Kidney tubule cell (primary cell): ENCODE measurements at places on chromosomes 6 and 20.
A peak's percentile ranks its signal among the peaks of the same experiment; 100 is the strongest.

DNA sequence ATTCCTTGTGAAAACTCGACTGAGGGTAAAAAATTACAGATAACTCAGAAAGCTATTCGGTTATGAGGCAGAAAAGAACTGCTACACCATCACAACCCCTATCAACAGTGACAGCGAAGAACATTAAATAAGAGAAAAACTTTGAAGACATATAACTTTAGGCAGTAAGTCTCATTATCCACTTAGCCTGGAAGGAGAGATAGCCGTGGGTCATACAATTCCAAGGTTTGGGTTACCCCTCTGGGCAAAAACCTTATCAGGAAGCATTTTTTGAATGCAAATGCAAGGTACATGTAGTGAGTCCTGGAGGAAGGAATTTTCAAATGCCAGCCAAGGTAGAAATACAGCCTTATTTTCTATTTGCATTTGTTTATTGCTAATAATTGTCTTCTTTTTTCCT lies 129.8 kb downstream of the FLRT3 start:
- DNase-seq: no peak

DNA sequence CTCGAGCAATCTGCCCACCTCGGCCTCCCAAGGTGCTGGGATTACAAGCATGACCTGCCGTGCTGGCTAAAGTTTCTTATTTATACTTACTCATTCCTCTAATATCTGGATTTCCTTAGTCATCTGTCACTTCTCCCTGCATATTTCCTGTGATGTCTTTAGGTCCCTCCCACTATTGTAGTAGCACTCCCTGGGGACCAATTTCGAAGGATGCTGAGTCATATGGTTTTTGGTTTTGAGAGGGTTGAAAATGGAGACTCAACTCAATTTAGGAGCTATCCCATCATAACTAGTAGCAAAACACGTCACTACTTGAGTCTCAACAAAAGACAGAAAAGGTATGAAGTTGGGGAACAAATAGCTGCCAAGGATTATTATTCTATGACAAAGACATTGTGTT lies 20.2 kb downstream of the MCUR1 start:
- DNase-seq: peak; percentile 68

- DNase-seq: no peak
Observed at GRCh38 chr6:25377664-25378063, 98.5 kb downstream of the CARMIL1 start.

DNA sequence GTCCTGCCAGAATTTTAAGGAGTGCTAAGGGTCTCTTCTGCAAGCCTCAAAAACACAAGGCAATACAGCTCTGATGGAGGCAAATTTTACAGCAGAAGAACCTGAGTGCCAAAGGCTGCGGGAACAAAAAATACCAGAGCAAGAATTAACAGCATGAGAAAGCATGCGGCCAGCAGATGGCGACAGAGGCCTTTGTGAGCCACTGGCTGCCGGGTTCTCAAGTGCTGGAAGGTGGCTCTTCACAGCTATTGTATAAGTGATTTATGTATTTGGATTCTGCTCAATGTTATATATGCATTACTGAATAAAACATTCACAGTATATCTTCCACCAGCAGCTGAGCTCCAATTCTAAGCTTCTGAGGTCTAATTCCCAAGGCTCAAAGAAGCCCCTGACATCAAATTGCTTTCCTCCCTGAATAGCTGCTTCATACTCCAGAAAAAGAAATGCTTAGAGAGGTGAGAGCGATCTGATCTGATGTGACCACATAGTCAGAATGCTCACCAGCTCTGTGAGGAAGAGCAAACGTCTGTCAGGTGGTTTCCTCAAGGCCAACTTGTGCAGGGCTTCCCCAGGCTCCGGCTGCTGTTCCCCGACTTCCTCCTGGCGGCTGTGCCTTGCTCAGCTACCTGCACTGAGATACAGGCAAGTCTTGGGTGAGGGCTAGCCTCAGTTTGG lies 58.6 kb downstream of the PPP1R3G start:
- peak; percentile 74 for DNase-seq

GRCh38 chr6:52550014-52550575 lies 26.8 kb downstream of the TRAM2 start:
- no peak for DNase-seq

- DNase-seq: no peak
Observed at GRCh38 chr20:46674253-46675083, 14.8 kb downstream of the TP53RK start.

DNA sequence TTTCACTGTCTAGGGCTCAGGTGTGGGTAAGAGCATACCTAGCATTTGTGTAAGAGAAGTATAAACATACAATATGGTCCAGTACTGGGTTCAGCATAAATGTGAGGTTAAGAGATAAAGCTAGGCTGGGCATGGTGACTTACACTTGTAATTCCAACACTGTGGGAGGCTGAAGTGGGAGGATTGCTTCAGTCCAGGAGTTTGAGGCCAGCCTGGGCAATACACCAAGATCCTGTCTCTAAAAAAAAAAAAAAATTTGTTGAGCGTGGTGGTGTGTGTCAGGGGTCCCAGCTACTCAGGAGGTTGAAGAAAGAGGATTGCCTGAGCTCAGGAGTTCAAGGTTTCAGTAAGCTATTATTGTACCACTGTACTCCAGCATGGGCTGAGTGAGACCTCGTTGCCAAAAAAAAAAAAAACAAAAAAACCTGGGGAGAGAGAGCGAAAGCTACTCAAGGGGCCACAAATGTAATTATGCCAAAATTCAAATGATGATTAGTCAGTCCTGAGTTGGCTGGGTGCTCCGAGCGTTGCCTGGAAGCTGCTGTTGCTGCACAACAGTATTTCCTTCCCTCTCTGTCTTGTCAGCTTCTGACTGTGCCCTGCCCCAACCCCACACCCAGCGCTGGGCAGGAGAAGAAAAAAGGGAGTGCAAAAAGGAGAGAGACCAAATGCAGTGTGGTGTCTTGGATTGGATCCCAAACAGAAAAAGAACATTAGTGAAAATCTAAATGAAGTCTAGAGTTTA lies 24.0 kb downstream of the CMTR1 start:
- no peak for DNase-seq

DNA sequence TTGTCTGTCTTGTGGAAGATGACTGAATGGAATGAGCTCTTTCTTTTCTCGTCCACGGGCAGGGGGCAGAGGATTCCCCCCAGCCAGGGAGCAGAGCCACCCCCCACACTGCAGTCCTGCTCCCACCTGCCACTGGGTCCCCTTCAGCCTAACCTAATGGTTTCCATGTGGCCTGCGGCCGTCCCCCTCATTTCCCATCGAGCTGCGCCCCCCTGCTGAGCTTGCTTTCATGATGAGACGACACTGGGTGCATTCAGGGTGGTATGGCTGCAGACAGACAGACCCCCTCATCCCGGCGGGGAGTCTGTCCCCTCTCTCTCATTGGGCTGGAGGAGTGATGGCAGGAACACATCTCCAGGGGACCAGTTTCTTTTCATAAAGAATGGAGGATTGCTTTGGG lies 140.8 kb downstream of the DTNBP1 start:
- no peak for DNase-seq

- DNase-seq: no peak
Observed at GRCh38 chr6:4403828-4404227, 268.5 kb upstream of the ECI2 start.

GRCh38 chr6:147849401-147850330 lies 341.2 kb downstream of the SAMD5 start:
- no peak for DNase-seq

GRCh38 chr6:7673063-7673536 lies 52.8 kb upstream of the BMP6 start:
- DNase-seq: peak; percentile 12

- DNase-seq: no peak
Observed at GRCh38 chr6:113461153-113461932, 395.8 kb upstream of the MARCKS start.

DNA sequence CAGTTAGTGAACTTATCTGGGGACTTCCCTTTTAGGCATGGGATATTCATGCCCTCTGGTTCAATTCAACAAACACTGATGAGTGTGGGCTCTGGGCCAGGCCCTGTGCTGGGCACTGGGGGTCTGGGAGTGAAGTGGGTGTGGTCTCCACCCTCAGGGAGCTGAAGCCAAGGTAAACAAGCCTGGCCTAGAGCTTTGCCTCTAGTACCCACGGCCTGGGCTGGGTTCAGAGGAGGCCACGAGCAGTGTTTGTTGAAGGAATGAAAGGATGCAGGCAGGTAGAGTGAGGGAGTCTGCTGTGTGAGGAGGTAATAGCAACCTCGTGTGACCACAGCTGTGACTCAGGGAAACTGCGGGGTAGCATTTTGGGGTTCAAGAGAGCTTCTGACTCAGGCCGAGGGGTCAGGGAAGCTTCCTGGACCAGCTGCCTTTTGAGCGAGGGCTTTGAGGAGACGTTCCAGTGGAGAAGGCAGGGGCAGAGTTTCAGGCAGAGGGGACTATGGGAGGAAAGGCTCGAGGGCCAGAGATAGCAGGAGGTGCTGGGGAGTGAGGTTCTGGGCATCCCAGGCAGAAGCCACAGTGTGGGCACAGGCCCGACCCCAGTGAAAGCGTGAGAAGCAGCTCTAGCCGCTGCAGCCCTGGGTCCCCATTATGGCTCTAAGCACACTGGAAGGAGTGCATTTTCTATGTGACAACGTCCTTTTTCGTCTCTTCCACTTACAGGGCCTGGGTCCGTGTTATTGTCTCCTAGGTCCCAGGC lies 5.6 kb downstream of the MYLK2 start:
- no peak for DNase-seq

GRCh38 chr6:13624871-13625288 lies 9.7 kb downstream of the NOL7 start:
- DNase-seq: peak; percentile 51

DNA sequence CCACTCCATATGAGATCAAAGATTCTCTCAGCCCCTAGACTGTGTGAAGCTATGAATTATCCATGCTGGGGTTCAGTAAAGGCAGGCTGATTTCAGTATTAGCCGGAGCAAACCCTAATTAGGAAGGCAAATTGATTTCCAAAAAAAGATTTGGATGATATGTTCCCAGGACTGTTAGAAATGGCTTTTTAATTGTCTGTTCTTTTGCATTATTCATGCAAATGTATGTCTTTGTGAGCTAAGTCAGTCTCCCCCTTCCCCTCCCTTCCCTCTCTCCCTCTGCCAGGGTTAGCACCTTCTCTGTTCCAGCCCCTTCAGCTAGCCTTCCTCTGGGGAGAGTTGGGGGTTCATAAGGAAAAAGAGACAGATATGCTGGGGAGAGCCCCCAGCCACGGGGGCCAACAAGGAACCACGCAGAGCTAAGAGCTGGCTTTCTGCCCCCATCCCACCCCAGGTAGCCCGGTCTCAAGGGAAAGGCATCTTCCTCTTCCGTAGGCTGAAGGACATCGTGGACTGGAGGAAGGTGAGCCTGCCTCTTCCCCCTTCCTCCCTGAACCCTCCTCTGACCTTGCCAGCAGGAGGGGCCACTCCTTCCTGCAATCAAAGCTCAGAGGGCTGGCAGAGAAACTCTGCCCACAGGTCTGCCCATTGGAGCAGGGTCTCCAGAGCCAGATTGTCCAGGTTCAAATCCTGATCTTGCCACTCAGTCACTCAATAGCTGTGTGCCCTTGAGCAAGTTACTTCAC lies 32.3 kb downstream of the PDRG1 start:
- DNase-seq: no peak

DNA sequence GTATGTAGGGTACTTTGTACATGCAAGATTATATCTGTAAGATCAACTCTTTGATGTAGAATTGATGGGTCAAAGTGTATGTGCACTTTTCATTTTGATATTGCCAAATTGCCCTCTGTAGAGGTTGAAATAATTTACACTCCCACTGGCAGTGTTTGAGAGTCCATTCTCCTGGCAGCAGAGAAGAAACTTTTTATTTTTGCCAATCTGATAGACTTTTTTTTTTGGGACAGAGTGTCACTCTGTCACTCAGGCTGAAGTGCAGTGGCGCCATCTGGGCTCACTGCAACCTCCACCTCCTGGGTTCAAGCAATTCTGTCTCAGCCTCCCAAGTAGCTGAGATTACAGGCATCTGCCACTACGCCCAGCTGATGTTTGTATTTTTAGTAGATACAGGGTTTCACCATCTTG lies 199.2 kb downstream of the ZFAND3 start:
- no peak for DNase-seq

DNA sequence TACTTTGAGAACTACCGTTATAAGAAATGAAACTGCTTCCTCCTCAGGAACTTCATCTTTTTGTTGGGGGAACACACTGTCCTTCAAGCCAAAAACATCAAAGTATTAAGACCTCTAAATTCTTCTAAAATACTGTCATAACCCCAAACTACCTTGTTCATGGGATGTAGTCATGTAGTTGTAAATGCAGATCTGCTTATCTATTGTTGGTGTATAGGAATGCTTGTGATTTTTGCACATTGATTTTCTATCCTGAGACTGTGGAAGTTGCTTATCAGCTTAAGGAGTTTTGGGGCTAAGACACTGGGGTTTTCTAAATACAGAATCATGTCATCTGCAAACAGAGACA lies 282.9 kb upstream of the RUNX2 start:
- peak; percentile 61 for DNase-seq

- peak; percentile 72 for DNase-seq
Observed at GRCh38 chr6:18260448-18261106, 3.8 kb downstream of the DEK start.

GRCh38 chr6:6723921-6724538 lies 135.5 kb downstream of the LY86 start:
- DNase-seq: peak; percentile 69

DNA sequence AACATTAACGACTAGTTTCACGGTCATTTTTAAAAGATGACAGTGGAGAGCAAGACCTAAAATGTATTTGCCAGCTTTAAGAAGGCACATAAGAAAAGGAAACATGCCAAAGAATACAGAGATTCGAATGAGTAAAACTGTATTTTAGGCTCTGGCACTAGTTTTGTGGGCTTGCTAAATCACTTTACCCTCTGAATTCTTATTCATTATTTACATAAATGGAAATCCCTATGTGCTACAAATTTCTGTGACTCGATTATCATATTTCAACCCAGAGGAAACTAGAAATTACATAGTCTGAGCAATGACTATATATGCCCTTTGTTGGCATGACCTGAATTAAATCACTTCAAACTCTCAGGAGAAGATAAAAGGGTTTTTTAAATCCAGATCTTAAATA lies 441.7 kb upstream of the RNF217 start:
- DNase-seq: no peak

GRCh38 chr6:32692019-32692418 lies 25.6 kb upstream of the HLA-DQB1 start:
- peak; percentile 38 for DNase-seq

- peak; percentile 56 for DNase-seq
Observed at GRCh38 chr6:154276810-154277628, 79.6 kb downstream of the IPCEF1 start.

GRCh38 chr6:157867155-157867559 lies 44.1 kb downstream of the SNX9 start:
- peak; percentile 42 for DNase-seq
